Islet precursor cell (in vitro differentiated cells): ENCODE measurements at places on chromosomes 7 and 10.

DNA sequence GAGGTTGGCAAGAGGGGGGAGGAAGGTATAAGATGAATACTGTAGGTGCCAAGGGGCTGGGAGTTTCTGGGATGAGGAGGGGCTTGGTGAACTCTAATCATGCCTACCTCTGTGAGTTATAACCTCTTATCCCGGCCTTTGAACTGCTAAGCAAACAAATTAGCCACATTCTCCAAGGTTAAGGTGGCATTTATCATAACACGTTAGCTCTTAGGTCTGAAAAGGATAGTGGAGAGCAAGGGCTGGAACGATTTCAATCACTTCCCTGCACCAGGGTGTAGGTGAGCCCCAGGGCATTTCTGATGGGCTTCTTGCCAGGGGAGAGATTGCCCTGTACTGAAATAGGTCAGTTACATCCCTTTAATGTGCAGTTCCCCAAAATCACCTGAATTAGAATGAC is 28.6 kb upstream of the DMBT1 start:
- no peak for DNase-seq

- DNase-seq = no peak
These were observed 96.8 kb downstream of the GLCCI1 start for GRCh38 chr7:8065356-8065813.

GRCh38 chr10:50248598-50248997 is 2.7 kb downstream of the ASAH2 start:
- DNase-seq = no peak

- DNase-seq = peak; percentile 70
These were observed 184.2 kb downstream of the KMT2E start for GRCh38 chr7:105198223-105198622.

DNA sequence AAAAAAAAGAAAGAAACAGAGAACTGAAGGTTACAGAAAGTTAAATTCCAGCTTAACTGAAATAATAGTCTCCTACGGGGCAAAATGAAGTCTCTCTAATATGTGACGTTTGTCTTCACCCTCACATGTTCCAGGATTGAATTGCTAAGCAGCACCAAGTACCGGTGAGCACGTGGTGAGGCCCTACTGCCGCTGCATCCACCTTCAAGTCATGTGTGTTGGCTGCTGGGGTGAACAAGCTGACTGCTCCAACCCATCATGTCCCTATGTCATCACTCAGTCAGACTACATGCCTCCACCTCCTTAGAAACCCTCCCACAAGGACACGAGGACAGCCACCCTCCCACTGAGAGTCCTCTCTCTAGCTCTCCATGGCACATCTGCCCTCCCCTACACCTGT is 35.4 kb upstream of the NPFFR1 start:
- no peak for DNase-seq

GRCh38 chr10:89078724-89079672 is 88.4 kb downstream of the FAS start:
- no peak for DNase-seq

DNA sequence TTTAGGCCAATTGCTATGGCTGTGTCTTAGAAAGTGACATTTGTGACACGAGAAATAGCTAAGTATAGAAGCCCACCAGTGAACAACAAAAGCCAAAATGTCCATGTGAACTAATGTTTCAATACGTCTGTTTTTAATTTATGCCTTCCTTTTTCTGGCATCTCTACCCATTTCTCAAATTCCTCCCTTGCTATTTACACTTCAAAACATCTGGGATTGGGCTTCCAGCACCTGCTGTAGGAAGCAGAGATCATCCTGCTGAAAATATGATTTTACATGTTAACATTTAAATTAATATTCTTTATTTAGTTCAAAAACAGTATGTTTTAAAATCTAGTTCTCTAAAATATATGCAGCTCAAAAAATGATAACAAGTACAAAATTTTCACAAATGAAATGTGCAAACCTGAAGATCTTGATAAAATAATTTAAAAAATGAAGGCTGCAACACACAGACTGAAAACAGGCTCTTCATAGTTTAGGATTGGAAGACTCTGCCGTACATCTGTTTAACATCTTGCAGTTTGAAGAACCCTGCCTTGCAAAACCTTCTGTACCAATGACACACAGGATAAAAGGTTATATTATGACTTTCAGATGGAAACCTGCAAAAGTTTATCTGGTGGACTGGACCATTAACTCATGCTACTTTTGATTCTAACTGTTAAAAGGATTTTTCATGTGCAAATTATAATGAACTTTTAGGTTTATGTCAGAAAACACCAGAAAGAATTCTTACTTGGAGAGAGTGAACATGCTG is 408.4 kb downstream of the SUGCT start:
- DNase-seq = no peak

DNA sequence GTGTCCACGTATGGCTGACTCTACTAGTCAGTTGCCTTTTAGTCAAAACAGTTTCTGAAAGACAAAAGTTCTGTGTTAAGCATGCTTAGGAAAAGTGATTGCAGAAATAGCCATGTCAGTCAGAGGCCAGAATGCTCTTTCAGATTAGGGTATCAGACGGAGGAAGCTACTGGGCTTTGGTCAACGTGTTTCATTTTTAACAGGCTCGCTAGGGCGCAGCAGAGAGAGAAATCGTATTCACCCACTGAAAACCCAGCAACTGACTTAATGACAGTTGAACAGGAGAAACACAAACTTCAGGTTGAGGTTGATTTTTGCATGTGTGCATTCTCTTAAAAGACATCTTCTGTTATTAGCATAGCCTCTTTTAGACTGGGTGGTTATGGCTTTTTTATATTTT is 322.6 kb upstream of the KIAA1217 start:
- peak; percentile 53 for DNase-seq

GRCh38 chr10:8365935-8366911 is 311.7 kb downstream of the GATA3 start:
- DNase-seq = peak; percentile 98
